ENCODE measurements at places on chromosomes 16 and 17.

DNA sequence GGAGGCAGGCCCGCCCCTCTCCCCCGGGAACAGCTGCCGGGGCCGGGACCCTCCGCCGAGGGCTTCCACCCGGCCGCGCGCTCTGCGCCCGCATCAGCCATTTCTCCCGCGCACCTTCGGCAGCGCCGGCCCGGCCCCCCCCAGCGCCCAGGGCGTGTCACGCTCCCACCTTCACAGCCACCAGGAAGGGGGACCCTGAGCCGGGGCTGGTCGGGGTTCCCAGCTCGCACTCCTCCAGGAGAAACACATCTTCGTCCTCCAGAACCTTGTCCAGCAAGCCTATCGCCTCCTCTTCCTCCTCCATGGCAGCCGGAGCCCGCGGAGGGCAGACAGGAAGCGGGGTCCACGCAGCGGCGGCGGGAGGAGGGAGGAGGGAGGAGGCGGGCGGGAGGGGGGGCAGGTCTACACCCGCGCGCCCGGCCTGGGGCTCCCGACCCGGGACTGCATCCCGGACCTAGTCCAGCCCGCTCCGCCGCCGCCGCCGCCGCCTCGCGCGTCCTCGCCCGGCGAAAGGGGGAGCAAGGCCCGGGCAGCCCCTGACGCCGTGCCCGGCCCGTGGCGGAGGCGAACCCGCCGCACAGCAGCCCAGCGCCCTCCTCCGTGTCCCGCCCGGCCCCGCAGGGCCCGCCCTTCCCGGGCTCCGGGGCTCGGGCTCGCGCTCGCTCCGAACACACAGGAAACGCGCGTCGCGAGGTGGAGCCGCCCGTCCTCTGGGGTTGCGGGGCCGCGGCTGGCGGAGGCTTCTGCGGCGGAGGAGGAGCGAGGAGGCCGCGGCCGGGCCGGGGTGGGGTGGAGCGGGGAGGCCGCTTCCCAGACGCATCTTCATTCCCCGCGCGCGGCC is 70.8 kb downstream of the ABR start:
- peak; percentile 83 for DNase-seq

DNA sequence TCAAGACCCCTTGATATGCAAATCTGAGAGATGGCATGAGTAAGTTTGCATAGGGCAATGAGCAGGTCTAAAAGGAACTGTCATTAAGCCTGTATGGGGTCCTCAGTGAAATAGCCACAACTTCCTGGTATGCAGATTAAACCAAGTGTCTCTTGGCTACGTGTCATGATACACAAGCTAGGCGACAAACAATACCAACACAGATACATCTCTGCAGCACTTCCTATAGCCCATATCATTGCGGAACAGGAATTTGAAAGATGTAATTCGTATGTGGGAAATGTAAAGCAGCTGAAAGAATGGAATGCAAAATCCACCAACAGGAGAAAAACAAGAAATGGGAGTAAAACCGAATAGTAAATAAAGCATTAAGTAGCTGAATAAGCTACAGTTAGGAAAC is 12.9 kb downstream of the PRSS22 start:
- no peak for DNase-seq

DNA sequence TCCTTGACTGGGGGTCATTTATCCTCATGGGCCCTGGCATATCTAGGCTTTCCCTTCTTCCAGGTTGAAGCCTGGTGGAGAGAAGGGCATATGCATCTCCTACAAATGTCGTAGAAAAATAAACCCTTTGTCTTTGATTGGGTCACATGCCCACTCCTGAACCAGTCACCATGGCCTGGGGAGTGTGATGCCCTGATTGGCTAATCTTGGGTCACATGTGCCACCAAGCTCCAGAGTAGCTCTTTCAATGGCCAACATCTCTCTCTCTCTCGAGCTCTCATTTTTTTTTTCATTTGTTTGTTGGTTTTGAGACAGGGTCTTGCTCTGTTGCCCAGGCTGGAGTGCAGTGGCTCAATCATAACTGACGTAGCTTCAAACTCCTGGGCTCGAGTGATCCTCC is 5.6 kb upstream of the XPO6 start:
- DNase-seq, result no peak

DNA sequence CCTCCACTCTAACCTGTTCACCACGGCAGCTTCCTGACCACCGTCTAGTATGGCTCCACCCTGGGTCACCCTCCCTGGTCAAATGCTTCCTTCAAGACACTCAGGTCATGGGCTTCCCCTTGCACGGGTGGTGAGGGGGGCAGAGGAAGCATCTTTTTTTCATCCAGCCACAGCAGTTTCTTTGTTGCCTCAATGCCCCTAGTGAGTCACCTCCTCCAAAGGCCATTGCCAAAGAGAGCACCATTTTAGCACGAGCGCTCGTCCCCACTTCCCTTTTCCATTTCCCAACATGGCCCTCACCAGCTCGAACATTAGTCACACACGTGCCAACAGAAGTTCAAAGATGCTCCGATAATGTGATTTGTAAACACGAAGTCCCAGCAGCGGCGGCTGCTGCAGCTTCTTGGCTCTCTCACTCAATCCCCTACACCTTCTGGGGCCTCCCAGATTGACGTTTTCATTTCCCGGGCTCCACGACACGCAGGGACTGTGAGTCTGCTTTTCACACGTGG is 134.6 kb downstream of the GAS7 start:
- DNase-seq, result no peak

- no peak for DNase-seq
Measured at GRCh38 chr17:29585080-29585751, 4.2 kb downstream of the GIT1 start.

GRCh38 chr17:50151041-50151936 is 812 bp upstream of the PPP1R9B start:
- DNase-seq, result peak; percentile 96

DNA sequence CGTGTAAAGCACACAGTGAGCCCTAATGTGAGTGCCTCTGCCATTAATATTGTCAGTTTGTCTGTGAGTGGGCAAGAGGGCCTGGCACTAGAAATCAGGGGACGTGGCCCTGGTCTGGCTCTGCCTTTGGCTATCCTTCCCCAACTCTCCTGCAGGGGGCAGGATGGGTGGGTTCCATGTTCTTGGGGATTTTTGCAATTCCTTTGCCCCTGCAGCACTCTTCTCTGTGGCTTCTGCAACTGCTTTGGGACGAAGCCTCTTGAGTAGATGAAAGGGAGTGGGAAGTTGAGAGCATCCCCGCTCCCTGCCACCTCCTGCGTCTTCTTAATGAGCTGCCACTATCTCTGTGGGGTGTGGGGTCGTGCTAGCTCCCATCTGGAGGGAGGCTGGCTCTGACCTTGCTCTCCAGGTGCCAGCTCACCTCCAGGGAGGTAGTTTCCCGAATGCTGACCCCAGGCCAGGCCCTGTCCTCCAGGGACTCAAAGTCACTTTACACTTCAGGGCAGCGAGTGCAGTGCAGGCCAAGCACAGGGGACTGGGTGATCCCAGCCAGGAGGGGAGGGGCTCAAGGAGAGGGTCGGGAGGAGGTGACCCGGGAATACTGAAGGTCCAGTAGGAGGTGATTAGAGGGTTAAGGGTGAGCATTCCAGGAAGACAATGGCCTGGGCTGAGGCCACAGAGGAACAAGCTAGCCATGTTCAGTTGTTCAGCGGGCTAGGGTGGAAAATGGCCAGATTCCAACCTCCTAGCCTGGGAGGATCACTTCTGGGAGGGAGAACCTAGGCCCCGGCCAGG is 121.0 kb upstream of the NLRP1 start:
- DNase-seq, result peak; percentile 35

- no peak for DNase-seq
Measured at GRCh38 chr17:64736804-64737492, 74.8 kb upstream of the SMURF2 start.

DNA sequence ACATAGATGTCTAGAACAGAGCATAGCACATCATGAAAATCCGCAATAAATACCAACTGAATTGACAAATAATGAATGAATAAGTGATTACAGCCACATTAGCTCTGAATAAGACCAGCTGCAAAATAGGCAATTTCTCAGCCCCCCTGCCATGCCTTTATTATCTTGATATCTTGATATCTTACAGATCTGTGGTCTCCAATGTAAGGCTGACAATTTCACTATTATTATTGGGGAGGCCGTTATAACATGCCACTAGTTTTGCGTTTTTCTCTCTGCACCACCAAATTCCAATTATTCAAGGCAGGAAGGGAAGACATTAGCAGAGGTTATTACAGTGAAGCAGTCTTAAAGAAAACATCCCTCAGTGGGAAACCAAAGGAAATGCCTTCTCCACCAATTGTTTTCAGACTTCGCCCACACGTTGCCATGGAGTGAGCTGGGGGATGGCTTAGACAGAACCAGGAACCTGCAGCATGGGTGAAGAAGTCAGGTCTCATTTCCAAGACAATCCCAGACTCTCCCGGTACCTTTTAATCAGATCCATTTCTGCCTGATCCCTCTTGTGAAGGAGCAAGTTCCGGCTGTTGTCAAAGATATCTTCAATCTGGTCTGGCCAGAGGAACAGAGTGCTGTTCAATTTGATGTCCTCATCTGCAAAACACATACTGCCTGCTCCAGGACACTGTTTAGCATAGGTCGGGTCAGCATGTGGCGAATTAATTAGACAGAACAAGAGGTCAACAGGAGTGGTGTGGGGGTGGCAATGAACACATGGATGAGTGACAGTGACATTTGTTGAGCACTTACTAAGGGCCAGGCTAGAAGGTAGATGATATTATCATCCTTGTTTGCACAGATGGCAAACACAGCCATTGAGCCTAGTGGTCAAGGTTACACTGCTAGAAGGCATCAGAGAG is 46.4 kb downstream of the DNAH3 start:
- peak; percentile 32 for DNase-seq

- no peak for DNase-seq
Measured at GRCh38 chr17:79171188-79171587, 96.6 kb downstream of the ENGASE start.

DNA sequence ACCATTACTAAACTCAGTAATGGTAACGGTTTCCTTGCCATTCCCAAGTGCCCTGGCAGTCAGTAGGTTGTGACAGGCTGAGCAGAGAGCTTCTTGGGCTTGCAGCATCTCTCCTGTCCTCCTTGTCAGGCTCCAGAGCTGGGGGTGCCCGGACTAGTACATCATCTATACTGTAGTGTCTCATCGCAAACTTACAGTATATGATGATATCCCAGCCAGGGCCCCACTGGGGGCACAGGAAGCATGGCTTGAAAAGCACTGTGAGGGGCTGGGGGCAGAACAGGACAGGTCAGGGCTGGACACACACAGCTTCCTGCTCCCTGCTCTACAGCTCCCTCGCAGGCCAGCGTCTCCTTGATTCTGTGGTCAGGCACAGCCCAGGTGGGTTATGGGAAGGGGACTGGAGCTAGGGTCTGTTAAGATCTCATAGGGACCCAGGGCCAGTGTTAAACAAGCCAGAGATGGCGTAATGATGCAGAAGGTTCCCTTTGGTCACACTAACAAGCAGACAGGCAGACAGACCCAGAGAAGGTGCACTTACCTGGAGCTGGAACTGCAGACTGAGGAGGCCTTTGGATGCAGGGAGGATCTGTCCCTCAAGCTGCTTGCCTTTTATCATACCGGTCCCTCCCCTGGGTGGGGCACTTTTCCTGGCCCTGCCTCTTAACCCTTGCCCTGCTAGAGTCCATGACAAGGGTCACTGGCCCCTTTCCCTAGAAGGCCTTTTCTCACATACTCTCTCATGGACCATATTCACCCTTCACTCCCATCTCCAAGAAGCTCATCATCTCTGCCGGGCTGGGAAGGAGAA is 6.8 kb downstream of the ERAL1 start:
- DNase-seq, result no peak

DNA sequence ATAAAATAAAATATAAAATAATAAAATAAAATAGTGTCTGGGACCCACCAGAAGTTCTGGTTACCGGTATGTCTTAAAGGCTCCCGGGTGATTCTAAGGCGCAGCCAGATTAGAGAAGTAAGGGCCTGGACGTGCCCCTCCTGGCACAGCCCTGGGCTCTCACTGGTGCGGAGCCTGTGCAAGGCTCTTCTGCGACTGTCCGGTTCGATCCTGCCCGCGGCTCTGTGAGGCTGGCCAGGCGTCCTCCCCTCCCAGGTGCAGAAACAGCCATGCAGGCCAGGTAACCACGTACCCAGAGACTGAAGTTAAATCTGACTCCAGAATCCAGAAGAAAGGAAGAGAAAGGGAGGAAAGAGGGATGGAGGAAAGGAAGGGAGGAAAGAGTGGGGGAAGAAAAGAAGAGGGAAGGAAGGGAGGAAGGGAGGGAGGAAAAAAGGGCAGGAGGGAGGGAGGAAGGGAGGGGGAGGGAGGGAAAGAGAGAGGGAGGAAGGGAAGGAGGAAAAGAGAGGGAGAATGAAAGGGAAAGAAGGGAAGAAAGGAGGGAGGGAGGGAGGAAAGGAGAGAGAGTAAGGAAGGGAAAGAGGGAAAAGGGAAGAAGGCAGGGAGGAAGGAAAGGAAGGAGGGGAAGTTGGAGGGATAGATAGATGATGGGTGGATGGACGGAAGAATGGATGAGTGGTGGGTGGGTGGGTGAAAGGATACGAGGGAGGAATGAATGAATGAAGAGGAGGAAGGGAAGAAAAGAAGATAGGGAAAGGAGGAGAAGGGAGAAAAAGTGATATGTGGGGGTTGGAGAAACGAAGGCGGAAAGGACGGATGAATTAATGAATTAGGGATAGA is 42.3 kb downstream of the C16orf82 start:
- no peak for DNase-seq

- no peak for DNase-seq
Measured at GRCh38 chr16:79209308-79209707, 391.2 kb downstream of the MAF start.

- no peak for DNase-seq
Measured at GRCh38 chr17:76137351-76138233, 3.5 kb downstream of the FOXJ1 start.

Data from AG08396 (cell line).